ENCODE measurements at places on chromosomes 12 and 14.

DNA sequence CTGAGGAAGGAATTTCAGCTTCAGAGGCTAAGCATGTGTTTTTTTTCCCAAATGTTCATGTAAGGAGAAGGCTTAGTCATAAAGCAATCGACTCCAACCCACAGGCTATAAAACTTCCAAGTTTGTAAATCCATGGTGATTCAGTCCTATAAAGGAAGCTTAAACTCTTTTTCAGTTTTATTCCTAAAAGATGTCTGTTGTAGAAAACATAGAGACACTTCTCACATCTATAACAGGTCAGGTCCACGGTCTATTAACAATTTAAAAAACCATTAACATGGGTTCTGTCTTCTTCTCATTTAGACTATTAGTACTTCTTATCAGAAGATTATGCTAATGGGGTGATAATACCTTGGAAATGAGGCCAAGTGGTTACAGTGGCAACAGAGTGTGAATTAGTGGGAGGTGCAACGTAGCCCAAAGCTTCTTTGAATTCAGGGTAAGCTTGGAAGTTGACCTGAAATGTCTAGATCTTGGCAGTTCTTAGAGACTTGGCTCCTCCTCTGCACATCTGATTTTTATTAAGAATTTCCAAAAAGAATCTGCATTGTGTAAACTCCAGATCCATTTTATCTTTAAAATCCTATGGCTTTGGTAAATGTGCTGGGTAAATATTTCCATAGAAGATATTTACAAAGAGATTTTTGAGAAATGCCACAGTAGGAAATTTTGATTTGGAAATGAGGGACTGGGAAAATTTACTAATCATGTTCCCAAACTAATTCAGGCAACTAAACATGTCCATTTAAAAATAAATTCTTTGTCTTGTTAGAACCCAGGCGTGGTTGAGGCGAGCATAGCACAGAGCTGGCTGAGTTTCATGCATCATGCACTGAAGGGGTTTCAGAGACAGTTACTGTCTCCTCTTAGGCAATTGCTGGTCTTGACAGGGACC is 86.4 kb downstream of the EML1 start:
- DNase-seq: no peak

DNA sequence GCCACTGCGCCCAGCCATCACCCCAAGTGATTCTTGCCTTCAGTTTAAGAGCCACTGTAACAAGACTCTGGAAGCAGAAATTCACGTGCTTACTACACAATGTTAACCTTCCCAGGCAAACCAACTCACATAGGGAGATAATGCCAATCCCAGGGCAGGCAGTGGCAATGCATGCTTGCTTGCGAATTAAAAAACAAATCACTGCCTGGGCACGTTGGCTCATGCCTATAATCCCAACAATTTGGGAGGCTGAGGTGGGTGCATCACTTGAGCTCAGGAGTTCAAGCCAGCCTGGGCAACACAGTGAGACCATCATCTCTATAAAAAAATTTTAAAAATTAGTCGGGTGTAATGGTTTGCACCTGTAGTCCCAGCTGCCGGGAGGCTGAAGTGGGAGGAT is 37.8 kb upstream of the P2RX4 start:
- no peak for DNase-seq

- peak; percentile 1 for DNase-seq
These were observed 33.4 kb downstream of the FNTB start for GRCh38 chr14:65019944-65020566.

DNA sequence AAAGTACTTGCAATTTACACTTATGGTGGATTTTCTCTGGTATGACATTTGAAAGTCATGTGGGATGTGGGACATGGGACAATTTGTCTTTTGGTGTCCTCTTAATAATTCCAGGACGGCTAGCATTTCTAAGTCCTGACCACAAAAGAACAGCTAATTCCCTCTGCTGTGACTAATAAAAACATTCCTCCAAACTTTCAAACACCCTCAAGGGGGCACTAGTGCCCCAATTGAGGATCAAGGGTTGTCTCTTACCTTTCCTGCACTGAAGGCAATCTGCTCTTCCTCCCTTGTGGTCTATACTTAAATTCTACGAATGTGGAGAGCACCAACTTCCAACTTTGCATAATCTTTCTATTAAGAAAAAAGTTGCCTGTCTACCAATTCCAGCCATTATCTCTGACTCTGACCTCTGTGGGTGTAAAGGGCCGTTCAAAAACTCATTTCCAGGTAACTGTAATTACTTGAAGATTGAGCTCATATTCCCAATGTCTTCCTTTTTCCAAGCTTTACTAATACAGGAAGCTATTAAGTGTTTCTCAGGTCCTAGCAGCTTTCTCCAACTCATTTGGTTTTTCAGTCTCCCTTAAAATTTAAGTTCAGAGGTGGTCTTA is 210.2 kb downstream of the PTPRO start:
- DNase-seq: no peak

DNA sequence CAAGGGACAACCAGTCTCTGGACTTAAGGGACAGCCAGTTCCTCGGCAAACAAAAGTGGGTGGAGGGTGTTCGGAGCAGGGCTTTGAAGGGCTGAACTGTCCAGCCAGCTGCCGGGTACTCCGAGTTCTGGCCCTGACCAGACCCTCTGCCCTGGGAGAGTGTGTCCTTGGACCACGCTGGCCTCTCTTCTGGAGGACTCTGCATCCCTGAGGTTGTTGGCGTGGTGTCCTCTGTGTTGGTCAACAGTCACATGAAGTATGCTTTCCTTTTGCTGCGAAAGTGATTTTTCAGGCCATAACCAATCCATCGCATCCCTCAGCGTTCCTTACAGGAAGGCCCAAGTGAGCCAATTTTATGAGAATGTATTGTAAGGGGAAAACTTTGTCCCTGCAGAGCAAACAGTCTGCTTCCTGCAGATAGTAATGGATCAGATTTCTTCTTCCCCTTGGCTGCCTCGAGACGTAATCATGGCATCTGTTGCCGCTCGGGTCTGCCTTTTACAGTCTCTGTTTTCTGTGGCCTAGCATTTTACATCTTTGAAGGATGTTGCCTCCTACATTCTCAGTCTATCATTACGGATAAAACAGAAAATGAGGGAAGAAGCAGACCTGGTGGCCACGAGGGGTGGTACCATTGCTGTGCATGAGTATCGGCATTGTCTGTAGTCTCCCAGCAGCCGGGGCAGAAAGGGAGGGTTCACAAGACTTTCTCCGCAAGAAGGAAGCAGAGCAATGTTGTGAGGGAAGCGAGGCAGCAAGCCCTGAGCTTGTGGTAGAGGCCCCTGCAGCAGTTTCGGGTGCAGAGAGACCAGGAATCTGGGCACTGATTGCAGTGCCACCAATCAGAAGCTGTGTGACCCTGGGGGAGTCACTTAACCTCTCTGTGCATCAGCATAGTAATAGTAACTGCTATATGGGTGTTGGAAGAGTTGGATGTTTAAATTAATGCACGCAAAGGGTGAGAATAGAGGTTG is 47.4 kb downstream of the SMIM41 start:
- DNase-seq: no peak

GRCh38 chr12:124497658-124498057 is 69.8 kb downstream of the NCOR2 start:
- DNase-seq: no peak

DNA sequence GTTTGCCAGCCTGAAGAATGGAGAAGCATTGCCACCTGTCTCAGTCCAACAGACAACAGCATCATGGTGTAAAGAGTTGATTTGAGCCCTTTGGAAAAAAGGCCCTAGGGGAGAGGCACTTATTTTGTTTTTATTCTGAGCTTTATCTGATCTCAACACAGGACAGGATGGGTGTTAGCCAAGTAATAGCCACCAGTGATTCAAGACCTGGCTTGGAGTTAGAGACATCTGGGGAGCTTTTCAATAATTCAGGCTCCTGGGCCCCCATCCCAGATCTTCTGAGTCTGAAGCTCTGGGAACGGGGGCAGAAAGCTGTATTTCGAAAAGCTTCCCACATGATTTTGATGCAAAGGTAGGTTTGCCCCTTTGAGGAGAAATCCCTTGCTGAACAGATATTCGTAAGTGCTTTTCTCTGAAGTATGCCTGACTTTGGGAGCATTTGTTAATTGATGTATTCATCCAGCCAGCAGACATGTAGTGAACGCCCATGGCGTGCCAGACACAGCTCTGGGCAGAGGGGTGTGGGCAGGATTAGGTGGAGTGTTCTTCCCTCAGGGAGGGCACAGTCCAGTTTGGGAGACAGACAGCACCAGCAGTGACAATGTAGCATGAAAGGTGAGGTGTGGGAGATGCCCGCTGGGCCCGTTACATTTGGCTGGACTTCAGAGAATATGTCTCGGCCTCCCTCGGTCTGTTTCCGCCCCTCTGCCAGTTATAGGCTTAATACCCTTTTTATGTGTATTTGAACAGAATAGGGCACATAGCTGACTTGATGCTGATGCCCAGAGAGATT is 72.5 kb downstream of the TSPAN9 start:
- no peak for DNase-seq

GRCh38 chr12:107241411-107241810 is 148.1 kb upstream of the CRY1 start:
- peak; percentile 23 for DNase-seq

DNA sequence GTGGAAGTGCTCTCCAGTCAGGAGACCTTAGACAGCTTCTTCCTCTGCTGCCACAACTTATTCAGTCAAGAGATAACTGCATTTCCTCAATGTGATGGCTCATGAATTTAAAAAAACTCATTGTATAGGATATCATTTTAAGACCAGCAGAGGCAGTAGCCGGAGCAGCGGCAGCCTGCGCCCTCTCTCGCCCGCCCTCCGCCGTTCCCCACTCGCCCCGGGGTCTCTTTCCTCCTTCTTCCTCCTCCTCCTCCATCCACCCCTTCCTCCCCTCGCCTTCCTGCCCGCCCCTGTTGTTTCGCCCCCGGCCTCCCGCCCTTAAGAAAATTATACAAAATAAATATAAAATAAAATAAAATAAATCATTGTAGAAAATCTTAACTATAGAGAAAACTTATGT is 687.6 kb downstream of the FLRT2 start:
- no peak for DNase-seq

- no peak for DNase-seq
These were observed 60.9 kb upstream of the GPATCH2L start for GRCh38 chr14:76090616-76091391.

DNA sequence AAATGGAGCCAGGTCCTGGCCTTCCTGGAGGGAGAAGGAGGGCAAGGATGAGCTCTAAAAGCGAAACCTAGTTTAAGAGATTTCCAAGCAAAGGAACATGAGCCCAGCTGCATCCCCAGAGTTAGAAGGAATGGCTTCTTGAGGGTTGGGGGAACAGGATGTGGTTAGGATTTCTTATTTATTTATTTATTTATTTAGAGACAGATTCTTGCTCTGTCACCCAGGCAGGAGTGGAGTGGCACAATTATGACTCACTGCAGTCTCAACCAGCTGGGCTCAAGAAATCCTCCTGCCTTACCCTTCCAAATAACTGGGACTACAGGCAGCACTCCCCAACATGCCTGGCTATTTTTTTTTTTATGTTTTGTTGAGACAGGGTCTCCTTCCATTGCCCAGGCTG is 25.3 kb upstream of the TMEM106C start:
- DNase-seq: no peak

GRCh38 chr14:75626396-75626795 is 34.3 kb downstream of the ERG28 start:
- no peak for DNase-seq

GRCh38 chr12:6200256-6201212 is at the start of gene CD9:
Gene CD9 (plus strand): TSS chr12:6200400. CDS start chr12:6200500, 100 bp downstream.
- peak; percentile 18 for DNase-seq

DNA sequence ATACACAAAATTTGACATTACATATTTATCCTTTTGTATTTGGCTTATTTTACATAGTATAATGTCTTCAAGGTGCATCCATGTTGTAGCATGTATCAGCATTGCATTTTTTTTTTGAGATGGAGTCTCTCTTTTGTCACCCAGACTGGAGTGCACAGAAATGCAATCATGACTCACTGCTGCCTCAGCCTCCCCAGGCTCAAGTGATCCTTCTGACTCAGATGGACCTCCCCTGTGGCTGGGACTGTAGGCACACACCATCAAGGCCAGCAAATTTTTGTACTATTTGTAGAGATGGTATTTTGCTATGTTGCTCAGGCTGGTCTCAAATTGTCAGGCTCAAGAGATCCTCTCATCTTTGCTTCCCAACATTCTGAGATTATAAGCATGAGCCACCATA is 214.4 kb upstream of the ALG10B start:
- no peak for DNase-seq

- DNase-seq: no peak
These were observed 572.8 kb upstream of the USP15 start for GRCh38 chr12:61687407-61687806.

DNA sequence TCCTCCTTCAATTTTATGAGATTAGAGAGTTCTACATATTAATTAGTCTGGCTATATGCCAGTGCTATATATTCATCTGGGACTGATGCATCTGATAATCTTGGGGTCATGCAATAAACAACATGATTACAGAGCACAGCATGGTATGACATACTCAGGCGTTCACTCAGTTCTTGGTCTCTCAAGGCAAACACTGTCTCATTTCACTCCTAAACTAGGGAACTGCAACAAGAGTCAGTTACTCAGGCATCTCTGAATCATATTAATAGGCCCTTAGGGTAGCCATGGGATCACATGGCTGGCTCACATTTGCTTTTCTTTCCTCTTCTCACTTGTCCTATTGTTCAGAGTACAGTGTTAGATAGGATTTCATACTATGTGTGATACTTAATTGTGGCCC is 91.8 kb upstream of the TMEM260 start:
- no peak for DNase-seq

DNA sequence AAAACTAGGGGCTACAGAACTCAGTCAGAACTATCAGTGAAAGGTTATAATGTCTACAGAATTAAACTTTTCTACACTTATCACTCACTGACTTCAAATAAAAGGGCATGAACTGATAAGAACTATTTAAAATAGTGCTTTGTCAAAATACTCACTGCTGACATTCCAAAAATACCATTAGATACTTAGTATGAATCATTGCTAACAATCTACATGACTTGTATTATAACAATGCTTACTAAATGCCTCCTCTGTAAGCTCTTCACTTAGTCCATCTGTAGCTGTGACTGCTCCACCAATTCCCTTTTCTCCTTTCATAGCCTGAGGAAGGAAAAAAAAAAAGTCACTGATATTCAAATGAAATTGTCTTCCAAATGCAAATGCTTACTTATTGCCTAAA is 17.0 kb downstream of the NFYB start:
- DNase-seq: no peak

DNA sequence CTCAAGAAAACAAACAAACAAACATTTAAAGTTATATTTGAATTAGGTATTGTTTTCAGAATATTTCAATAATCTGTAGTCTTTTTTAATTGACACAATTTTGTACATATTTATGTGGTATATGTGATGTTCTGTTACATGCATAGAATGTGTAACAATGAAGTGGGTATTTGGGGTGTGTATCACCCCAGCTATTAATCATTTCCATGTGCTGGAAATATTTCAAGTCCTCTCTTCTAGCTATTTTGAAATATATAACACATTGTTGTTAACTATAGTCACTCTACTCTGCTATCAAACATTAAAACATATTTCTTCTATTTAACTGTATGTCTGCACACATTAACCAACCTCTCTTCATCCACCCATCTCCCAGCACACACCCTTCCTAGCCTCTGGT is 32.0 kb upstream of the SIX1 start:
- no peak for DNase-seq

- no peak for DNase-seq
These were observed 194.0 kb upstream of the ALG10 start for GRCh38 chr12:33828326-33828725.
